ENCODE measurements at places on chromosomes 2 and 18.
A peak's percentile ranks its signal among the peaks of the same experiment; 100 is the strongest.

DNA sequence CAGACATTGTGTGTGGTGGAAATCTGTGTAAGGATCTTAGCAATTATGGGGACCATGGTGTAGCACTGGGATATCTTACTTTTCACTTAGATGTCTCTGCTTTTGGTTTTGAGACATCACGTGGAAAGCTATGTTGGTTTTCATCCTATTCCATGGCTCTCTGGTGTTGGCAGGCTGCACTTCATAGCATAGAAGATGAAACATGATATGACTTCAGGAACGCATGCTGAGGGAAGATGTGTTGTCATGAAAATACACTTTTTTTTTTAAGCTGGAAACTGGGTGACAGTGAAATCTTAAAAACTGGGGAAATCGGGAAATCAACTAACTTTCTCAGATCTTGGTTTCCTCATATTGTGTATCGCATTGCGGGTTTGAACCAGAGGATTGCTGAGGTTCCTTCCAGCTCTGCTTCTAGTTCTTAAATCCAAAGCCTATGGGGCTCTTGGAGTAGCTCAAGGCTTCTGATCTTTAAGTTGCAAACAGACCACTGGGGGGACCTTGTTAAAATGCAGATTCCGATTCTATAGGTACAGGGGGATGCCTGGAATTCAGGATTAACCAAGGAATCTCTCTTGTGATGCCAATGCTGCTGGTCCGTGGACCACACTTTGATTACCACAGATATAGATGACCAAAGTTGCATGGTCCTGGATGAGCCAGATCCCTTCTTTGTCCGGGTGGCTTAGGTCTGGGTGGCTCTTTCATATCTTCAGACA lies 160.7 kb downstream of the SH3RF3 start:
- peaks cover 11% of the 10 kb centered on the region for H3K4me1 ChIP-seq
- no peaks in the 10 kb centered on the region for H3K27me3 ChIP-seq
- no peak for DNase-seq
- no peaks in the 10 kb centered on the region for H3K36me3 ChIP-seq
- H3K4me3 ChIP-seq: no peak overlapping the region

GRCh38 chr2:16189836-16190160 lies 249.4 kb downstream of the MYCN start:
- H3K27me3 ChIP-seq: no peaks in the 10 kb centered on the region
- H3K4me1 ChIP-seq: no peaks in the 10 kb centered on the region
- H3K4me3 ChIP-seq: no peak overlapping the region
- H3K27ac ChIP-seq: no peak overlapping the region
- no peak for DNase-seq

GRCh38 chr2:196149948-196150347 lies 21.4 kb downstream of the STK17B start:
- H3K27me3 ChIP-seq: no peaks in the 10 kb centered on the region
- H3K36me3 ChIP-seq: peaks cover 3% of the 10 kb centered on the region
- no peak for DNase-seq
- H3K4me1 ChIP-seq: no peaks in the 10 kb centered on the region

- no peak for DNase-seq
- no peak overlapping the region for H3K27ac ChIP-seq
- peaks cover 7% of the 10 kb centered on the region for H3K36me3 ChIP-seq
- no peak overlapping the region for H3K4me3 ChIP-seq
- H3K4me1 ChIP-seq: peaks cover 9% of the 10 kb centered on the region
- H3K27me3 ChIP-seq: no peaks in the 10 kb centered on the region
These were observed 42.4 kb upstream of the GRHL1 start for GRCh38 chr2:9909106-9909505.

DNA sequence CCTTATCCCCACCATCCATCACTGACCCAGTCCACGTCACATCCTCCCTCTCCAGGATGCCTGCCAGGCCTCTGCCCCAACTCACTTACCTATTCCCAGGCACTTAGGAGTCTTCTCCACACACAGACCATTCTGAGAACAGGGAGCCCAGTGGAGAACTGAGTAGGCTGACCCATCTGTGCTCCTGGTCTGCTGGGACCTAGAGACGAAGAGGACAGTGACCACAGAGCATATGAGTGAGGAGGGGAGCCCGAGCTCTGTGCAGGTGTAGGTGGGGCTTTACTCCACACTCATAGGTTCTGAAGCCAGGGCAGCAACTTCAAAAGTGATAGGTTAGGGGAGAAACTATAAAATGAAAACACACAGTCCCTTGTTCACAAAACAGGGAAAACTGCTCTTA lies 130.0 kb downstream of the NDUFA10 start:
- H3K27ac ChIP-seq: no peak overlapping the region
- DNase-seq: no peak
- no peaks in the 10 kb centered on the region for H3K36me3 ChIP-seq
- no peaks in the 10 kb centered on the region for H3K4me1 ChIP-seq

DNA sequence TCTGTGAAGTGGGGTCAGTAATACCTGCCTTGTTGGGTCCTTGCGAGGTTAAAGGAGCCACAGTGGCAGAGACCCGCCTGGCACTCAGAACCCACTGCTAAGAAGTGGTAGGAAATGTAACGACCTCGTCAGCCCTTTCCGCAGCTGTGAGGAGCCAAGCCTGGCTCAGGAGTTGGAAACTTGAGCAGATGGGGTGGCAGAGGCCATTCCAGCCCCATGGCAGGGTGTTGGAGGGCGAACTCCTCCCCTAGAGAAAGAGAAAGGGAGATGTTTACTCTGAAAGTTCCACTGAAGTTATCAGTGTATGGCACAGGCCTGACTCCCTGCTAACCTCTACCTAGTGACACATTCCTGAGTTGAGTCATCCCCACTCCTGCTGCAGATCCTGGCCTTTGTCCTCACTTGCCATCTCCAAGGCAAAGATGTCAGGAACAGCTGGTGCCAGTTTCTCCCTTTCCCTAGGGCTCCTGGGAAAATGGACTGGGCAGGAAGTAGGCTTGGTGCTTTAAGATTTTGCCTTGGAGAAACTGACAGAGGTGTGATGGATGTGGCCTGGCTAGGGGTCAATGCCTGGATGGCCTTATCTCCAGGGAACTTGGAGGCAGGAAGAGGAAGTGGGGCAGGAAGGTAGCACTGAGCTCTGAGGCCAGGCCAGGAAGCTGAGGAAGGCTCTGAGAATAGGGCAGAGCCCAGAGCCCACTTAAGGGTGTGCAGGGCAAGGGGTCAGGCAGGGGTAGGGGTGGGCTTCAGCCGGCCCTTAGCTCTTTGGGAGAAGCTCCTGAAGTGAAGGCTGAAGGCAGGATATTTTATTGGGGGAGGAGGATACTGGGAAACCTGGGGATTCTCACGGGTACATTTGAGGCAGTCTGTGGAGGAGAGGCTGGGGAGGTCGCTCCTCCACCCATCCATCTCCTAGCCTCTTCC lies 888 bp downstream of the VAMP5 start:
- peak overlapping the region; percentile 54 for H3K4me3 ChIP-seq
- H3K27ac ChIP-seq: peak overlapping the region; percentile 95
- H3K27me3 ChIP-seq: no peaks in the 10 kb centered on the region
- H3K36me3 ChIP-seq: no peaks in the 10 kb centered on the region
- DNase-seq: no peak
